ENCODE measurements at places on chromosomes 12 and 14.

- DNase-seq = no peak
These were observed 166.8 kb downstream of the MYRFL start for GRCh38 chr12:69991690-69992288.

- DNase-seq = peak; percentile 64
These were observed 825 bp upstream of the CCDC85C start for GRCh38 chr14:99604766-99605298.

- no peak for DNase-seq
These were observed 326.9 kb downstream of the TMEM121 start for GRCh38 chr14:105853089-105853906.

- no peak for DNase-seq
These were observed 163.6 kb upstream of the PLEKHG7 start for GRCh38 chr12:92539110-92539749.

DNA sequence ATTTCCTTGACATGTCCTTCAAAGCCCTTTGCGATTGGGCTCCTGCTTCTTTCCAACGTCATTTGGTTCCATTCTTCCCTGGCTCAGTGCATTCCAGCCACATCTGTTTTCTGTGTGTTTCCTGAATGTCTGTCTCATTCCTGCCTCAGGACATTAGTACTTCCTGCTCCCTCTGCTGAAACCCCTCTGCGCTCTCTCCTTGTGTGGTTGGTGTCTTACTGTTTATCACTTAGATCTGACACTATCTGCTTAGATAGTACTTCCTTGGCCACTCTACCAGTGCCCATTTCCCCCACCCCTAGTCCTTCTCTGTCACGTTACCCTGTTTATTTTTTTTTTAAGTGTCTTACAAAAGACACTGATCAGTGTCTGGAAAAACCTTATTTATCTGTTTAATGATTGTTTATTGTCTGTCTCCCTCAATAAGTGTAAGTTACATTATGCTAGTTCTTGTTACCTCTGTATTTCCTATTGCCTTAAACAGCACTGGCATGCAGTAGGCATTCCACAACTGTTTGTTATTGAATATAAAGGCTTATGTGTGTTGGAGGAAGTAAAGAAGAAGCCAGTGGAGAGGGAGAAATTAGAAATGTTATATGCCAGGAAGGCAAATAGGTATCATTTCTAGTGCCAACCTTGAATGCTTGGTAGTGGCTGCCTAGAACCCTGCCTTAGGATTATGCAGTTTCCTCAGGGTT is 21.5 kb downstream of the DYRK2 start:
- DNase-seq = no peak

GRCh38 chr14:98700748-98701147 is 571.2 kb downstream of the BCL11B start:
- DNase-seq = no peak

Data from left ventricle myocardium superior (tissue), 1 donor.